AG10803 (cell line): ENCODE measurements at places on chromosomes 7 and 10.
A peak's percentile ranks its signal among the peaks of the same experiment; 100 is the strongest.

DNA sequence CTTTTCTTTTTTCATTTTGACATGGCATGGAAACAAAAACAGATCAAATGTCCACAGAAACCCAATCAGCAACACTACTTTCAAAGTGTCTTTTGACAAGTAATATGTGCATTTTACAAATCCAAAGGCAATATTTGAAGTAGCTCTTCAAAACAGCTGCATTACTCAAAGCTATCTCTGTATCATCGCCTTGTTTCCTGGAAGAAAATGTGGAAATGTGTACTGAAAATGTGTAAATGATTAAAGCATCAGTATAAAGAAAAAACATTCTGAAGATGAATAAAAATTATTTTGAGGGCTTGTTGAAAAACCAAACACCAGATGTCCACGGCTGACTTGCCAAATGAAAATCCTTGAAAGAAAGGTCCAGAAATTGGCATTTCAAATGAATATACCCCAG lies 16.5 kb upstream of the ITGB8 start:
- DNase-seq, result peak; percentile 63

GRCh38 chr7:27560706-27561235 lies 101.9 kb downstream of the HIBADH start:
- DNase-seq, result peak; percentile 72

DNA sequence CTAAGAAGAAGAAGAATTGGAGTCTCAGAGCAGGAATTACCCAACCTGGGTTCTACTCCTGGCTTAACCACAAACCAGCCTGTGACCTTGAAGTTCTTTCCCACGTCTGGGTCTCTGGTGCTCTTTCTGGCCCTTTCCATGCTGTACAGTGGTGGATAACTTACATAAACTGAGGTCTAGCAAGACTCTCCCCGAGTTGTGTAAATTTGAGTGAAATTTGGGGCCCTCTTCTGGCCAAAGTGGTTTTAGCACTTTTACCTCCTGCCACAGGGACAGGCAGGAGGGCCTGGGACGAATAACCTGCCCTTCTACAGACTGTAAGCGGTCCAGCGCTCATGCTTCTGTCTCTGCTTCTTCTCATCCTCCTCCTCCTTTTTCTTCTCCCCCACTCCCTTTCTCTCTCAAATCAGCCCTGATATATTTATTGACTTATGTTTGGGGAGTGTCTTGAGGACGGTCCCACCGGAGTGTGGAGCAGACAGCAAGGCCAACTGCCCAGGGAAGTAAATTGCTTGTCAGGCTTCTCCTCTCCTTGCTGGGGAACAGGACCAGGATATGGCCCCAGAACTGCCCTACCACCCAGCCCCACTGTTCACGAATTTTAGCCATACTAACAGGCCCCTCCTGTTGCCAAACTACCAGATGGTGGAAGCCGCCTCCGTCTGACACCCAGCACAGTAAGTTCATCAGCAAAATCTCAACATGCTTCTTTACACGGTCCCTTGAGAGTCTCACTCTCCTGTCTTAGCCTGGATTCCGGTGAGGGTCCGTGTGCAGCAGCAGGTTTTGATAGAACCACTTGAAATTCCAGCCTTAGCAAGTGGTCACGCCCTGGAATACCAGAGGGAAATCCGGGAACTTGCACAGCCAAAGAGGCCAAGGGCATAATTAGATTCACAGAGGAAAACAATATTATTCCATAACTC lies 4.0 kb upstream of the SH3PXD2A start:
- DNase-seq, result peak; percentile 69

DNA sequence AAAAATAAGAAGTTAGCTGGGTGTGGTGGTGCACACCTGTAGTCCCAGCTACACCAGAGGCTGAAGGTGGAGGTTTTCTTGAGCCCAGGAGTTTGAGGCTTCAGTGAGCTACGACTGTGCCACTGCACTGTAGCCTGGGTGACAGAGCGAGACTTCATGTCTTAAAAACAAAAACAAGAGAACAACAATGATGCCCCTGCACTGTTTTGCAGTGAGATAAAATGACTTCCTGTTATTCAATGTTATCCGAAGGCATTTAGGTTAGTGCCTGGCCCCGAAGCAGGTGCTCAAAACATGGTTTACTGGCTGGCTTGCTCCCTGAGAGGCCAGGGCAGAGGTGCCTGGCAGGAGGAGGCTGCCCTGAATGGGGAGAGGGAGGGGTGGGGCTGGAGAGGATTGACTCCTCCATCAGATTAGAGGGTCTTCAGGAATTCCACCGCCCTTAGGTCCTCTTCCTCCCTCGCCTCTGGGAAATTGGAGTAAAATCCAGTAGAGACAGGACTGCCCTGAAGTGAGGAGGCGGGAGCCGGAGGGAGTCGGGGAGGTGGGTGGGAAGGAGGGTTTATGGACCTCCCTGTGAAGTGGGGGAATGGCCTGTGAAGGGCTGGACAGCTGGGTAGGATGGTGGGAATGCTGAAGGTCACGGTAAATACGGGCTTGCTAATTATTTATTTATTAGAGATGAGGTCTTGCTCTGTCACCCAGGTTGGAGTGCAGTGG lies 6.8 kb upstream of the CLDN4 start:
- no peak for DNase-seq

GRCh38 chr7:31251441-31251840 lies 89.1 kb downstream of the NEUROD6 start:
- no peak for DNase-seq

DNA sequence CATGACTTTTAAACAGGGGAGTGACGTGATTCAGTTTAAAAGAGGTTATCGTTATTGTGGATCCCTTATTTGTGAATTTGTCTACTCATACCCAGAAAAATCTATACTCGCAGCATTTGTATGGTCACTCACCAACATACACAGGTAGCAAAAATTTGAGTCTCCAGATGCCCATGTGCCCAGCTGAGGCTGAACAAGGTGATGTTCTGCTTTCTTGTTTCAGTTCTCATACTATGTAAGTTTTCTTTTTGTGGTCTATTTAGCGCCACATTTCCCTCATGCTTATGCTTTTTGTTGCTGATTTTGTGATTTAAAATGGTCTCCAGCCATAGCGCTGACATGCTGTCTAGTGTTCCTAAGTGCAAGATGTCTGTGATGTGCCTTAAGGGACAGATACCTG lies 312.9 kb upstream of the SEMA3A start:
- no peak for DNase-seq

DNA sequence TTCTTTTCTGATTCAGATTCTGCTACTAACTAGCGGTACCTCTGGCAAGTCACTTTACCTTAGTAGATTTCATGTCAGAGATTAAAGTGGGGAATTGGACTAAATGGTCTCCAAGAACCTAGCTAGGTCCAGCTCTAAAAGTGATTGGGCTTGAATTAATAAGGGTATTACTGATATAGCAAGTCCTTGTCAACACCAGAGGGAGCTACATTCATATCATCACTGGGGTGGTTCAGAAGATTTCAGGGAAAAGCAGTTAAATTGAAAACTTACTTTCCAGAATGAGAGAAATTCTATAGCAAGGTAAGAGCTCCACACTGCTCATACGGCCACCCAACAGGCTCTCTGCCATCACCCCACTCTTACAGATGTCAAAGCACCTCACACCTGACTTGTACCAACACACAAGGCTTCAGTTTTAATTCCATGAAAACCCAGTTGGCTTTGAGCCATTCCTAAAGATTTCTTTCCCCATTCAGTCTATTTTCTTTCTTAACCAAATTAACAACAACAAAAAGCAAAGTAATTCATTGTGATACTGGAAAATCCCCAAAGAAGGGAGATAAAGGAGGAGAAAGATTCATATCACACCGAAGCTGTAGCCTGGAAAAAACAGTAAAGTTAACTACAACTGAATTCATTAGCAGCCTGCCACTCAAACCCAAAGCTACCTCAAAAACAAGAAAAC lies 38.0 kb upstream of the SPOCK2 start:
- peak; percentile 62 for DNase-seq

GRCh38 chr10:86815640-86816039 lies 59.2 kb downstream of the BMPR1A start:
- DNase-seq, result no peak

GRCh38 chr10:13525663-13526062 lies 3.2 kb downstream of the BEND7 start:
- peak; percentile 7 for DNase-seq

DNA sequence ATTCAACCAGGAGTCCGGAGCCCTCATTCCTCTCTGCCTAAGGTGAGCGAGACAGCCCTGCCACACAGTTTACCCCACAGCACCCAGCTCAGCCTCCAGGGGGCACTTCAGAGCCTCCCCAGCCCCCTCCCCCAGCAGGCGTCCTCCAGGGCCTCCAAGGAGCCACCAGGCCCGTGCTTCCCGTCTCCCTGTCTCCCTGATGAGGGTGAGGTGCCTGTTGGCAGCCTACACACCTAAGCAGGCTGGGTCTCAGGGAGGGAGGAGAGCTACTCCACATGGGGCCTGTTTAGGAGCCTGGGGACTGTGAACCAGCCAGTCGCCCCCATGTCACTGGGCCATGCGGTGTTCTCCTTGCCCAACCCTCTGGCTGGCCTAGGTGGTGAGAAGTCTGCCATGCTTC lies 28.9 kb upstream of the TRIM8 start:
- DNase-seq, result no peak

DNA sequence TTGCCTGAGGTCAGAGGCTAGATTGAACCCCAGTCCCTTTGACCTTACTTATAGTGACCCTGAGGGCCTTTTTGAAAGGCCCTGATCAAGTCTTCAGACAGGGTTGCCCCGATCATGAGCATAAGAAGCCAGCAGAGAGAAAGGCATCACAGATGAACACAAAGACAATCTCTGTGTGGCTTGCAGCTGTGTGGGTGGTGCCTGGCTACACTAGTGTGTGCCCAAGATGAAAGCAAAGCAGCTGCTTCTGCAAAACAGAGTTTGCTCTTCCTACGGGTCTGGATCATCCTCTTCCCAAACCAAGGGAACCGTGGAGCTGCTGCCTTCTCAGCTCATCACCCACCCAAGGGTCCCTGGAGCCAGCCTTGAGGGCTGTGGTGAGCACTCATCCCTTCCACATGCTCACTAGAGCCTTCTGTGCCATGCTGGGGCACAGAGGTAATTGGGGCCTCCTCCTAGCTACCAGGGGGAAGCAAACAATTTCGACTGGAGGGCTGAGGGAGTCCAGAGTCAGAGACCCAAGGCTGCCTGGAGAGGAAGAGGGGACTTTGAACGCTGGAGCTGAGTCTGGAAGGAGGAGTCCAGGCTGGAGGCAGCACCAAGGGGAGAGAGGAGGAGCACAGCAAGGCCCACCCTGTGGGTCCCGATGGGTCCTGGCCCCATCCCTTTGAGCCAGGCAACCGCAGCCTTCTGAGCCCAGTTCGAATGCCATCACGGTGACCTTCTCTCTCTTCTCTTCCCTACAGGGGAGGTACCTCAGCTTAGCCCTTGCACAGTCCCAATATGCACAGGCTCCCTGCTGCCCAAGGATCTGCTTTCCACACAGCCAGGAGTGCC lies 42.3 kb downstream of the ANTXRL start:
- DNase-seq, result no peak

GRCh38 chr10:103021900-103022293 lies 103.8 kb downstream of the CNNM2 start:
- peak; percentile 12 for DNase-seq

- DNase-seq, result no peak
These were observed 31.9 kb downstream of the LAMB1 start for GRCh38 chr7:107971100-107971499.

DNA sequence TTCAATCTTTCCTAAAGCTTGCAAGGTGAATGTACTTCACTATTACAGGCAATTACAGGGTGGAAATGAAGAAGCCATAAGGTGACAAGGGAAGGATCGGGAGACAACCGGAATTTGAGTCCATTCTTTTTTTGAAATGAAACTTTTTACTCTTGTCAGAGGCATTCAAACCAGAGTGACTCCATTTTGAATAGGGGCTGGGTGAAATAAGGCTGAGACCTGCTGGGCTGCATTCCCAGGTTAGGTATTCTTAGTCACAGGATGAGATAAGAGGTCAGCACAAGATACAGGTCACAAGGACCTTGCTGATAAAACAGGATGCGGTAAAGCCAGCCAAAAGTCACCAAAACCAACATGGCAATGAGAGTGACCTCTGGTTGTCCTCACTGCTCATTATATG lies 363.3 kb downstream of the TYW1 start:
- DNase-seq, result no peak

DNA sequence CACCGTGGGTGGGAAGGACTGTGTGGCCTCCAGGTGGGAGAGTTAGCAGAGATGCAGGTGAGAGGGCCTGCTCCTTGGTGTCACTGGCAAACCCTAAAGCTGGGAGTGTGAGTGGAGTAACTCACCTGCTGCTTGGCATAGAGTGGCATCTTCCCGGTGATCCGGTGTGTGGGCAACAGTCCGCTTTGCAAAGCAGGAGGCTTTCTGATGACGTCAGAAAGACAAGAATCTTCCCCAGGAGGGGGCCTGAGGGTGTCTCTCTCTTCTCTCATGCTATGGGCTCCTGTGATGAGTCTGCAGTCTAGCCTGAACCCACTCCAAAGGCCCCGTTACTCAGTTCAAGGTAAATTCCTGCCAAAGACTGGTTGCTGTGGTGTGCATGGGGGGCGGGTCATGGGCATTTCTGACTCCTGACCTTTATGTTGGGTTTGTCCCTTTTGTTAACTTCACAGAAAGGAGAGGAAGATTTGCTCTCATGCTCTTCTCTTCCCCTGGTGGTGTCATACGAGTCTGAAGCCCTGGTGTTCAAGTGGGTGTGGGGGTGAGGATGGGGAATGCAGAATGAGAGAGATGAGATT lies 187.9 kb downstream of the GATA3 start:
- DNase-seq, result no peak

- no peak for DNase-seq
These were observed 80.4 kb downstream of the HIP1 start for GRCh38 chr7:75658369-75658768.

GRCh38 chr7:139870380-139870779 lies 41.3 kb downstream of the TBXAS1 start:
- no peak for DNase-seq

- no peak for DNase-seq
These were observed 51.9 kb upstream of the PIK3AP1 start for GRCh38 chr10:96772196-96772595.

DNA sequence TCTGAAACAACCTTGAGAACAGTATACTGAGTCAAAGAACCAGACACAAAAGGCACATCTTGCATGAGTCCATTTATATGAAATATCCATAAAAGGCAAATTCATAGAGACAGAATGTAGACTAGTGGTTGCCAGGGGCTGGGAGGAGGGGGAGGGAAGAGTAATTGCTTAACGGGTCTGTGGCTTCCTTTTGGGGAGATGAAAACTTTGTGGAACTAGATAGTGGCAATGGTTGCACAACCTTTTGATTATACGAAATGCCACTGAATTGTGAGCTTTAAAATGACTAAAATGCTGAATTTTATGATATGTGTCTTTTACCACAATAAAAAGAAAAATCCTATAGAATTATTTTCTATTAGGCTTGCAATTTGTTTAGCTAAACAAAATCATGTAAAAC lies 16.8 kb downstream of the ADRB1 start:
- DNase-seq, result no peak

- DNase-seq, result no peak
These were observed 32.1 kb downstream of the NRF1 start for GRCh38 chr7:129643550-129644170.

DNA sequence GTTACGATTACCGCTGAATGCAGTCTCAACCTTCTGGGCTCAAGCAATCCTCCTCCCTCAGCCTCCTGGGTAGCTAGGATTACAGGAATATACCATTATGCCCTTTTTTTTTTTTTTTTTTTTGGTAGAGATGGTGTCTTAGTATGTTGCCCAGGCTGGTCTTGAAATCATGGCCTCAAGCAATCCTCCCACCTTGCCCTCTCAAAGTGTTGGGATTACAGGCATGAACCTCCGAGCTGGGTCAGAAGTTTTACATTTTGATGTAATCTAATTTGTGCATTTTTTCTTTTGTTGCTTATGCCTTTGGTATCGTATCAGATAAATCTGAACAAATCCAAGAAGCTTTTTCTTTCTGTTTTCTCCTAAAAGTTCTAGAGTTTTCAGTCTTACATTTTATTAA lies 87.4 kb downstream of the EPC1 start:
- DNase-seq, result no peak

- DNase-seq, result peak; percentile 83
These were observed 58.0 kb upstream of the CAV2 start for GRCh38 chr7:116441534-116441933.
